ENCODE measurements at places on chromosomes 13 and 19. TPM values are rescaled to one million over a fixed set of nuclear protein-coding genes. Genes with fewer than 3 reads are reported as not detected.

The TMEM161A gene
- 20.6 TPM for total RNA-seq

The FXYD1 gene
- 8.0 TPM for total RNA-seq

The ZNF534 gene
- total RNA-seq: not detected

The CAPN12 gene
- 0.08 TPM for total RNA-seq
